ENCODE measurements at places on chromosomes 1 and 21.

DNA sequence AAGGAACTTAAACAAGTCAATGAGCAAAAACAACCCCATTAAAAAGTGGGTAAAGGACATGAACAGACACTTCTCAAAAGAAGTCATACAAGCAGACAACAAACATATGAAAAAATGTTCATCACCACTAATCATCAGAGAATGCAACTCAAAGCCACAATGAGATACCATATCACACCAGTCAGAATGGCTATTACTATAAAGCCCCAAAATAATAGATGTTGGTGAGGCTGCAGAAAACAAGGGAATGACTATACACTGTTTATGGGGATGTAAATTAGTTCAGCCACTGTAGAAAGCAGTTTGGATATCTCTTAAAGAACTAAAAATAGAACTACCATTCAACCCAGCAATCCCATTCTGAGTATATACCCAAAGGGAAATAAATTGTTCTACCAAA lies 51.2 kb downstream of the MRPL39 start:
- no peak for DNase-seq

DNA sequence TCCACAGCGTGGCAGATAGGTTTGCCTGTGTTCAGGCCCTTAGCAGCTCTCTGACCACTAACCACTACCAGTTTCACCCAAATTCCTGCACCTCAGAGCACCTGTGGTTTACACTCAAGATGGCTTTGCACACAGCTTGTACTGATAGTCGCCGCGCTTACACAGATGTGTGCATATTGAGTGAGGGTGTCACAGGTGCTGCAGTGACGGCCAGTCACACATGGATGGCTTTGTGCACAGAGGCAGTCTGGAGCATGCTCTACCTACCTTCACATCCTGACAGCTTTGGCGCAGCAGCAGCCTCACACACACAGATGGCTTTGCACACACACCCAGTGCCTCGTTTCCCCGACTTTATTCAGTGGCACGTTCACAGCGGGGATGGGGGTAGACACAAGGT lies 7.5 kb downstream of the DMAP1 start:
- DNase-seq, result no peak

GRCh38 chr1:194062962-194063361 lies 876.5 kb upstream of the B3GALT2 start:
- no peak for DNase-seq

GRCh38 chr1:18880585-18880984 lies 21.1 kb upstream of the TAS1R2 start:
- no peak for DNase-seq

DNA sequence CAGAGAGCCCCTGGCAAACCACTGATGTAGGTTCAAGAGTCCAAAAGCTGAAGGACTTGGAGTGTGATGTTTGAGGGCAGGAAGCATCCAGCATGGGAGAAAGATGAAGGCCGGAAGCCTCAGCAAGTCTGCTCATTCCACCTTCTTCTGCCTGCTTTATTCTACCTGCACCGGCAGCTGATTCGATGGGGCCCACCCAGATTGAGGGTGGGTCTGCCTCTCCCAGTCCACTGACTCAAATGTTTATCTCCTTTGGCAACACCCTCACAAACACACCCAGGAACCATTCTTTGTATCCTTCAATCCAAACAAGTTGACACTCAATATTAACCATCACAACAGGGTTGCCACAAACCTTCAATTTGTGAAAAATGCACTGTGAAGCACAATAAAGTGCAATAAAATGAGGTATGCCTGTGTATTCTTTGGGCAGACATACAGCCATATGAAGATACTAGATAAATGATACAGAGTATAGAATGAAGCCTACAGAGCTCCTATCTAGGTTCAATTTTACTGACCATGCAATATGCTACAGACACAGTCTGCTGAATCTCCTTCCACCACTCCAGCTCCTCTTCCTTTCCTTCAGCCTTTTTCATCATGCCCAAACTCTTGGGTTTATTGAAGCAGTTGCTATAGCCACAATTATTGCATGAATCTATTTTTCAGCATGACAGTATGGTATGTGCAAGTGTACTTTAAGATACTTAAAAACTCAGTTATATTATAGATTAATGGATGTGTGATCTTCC lies 24.0 kb upstream of the CDC42BPA start:
- DNase-seq, result no peak

- DNase-seq, result no peak
Measured at GRCh38 chr1:31701091-31701736, 2.6 kb downstream of the COL16A1 start.

- DNase-seq, result peak; percentile 28
Measured at GRCh38 chr1:75615613-75616435, 4.9 kb upstream of the SLC44A5 start.

DNA sequence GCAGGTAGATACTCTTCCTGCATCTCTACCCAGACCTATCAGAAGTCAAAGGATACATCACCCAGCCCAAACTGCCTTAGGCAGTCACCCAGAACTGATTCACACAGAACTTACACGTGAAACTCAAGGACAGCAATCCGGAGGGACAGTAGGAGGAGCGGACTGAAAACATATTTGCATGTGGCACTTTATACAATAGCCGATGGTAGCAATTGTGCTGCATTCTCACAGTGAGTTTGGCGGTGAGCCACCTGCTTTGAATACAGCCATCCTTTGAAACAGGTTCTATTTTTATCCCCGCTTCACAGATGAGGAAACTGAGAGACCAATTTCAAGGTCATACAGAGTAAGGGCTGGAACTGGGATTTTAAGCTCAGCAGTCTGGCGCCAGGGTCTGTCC lies 69.5 kb downstream of the EDEM3 start:
- DNase-seq, result no peak

- no peak for DNase-seq
Measured at GRCh38 chr1:229344139-229344538, 1.3 kb upstream of the CCSAP start.

GRCh38 chr1:184684285-184685074 lies 70.2 kb downstream of the EDEM3 start:
- DNase-seq, result no peak

GRCh38 chr1:154864189-154864975 lies 5.7 kb downstream of the KCNN3 start:
- DNase-seq, result no peak

GRCh38 chr1:162235241-162235800 lies 141.3 kb downstream of the SPATA46 start:
- no peak for DNase-seq

GRCh38 chr21:24450119-24450518 lies 1157.2 kb downstream of the MRPL39 start:
- DNase-seq, result no peak

GRCh38 chr1:43978551-43979260 lies at the start of gene B4GALT2:
Gene B4GALT2, plus strand, starts transcription at chr1:43979210. Its CDS starts 1,951 bp downstream, at chr1:43981161.
- DNase-seq, result peak; percentile 87

- DNase-seq, result no peak
Measured at GRCh38 chr1:226838456-226838855, 32.0 kb upstream of the PSEN2 start.

DNA sequence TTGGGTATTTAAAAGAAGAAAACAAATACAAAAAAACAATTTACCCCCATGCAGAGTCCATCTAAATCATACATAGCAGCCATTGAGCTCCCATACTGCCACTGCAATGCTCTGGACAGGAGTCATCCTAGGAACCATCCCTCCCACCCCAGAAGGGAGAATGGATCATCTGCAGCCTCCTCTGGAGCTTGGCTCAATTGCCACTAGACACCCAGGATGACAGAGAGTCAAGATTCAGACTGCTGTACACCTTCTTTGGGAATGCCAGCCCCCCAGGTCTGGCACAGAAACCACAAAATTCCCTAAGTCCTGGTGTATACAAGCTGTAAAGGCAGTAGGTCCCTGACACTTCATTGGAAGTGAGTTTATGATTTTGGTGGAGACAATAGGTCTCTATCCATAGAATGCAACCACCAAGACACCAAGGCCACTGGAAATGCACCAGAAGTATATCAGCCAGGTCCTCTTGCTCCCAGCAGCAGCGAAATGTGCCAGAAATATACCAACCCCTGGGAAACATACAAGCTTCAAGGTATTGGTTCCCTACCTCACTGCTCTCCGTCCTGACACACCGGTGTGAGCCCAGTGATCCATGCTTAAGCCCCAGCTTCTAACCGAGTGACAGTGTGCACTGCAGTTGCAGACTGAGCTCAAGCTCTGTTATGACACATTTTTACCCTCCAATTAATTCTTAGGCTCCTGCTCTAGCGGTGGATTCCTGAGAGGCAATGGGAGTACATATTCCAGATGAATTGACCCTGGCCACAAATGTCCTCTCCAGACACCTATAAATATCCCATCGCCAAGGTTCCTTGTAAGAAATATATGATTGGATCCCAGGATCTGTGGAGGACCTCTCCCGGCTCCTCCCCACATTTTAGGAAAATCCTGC lies 4.4 kb downstream of the TAL1 start:
- no peak for DNase-seq

DNA sequence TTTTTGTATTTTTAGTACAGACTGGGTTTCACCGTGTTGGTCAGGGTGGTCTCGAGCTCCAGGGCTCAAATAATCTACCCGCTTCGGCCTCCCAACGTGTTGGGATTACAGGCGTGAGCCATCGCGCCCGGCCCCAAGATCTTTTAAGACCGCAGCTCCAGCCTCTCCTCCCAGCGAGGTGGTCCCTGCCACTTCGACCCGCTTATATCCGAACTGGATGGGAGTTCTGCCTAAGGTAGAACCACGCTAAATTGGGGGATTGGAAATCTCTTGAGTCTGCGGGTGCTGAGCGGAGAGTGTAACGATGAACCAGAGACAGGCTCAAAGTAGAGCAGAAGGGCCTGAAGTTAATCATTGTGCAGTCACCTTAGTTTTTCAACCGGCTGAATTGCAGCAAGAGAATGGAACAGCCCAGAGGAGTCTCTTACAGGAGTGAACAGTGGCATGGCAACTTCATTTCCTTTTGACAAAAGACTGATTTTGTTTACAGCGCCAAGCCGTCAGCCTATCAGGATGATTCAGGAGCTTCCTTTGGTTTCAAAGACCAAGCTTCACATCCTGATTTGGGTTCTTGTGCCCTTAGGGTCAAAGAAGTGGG lies 726 bp upstream of the CYB5R1 start:
- peak; percentile 23 for DNase-seq

- DNase-seq, result no peak
Measured at GRCh38 chr1:28822799-28823198, 10.8 kb downstream of the OPRD1 start.

- no peak for DNase-seq
Measured at GRCh38 chr1:33305016-33305415, 15.9 kb downstream of the A3GALT2 start.

DNA sequence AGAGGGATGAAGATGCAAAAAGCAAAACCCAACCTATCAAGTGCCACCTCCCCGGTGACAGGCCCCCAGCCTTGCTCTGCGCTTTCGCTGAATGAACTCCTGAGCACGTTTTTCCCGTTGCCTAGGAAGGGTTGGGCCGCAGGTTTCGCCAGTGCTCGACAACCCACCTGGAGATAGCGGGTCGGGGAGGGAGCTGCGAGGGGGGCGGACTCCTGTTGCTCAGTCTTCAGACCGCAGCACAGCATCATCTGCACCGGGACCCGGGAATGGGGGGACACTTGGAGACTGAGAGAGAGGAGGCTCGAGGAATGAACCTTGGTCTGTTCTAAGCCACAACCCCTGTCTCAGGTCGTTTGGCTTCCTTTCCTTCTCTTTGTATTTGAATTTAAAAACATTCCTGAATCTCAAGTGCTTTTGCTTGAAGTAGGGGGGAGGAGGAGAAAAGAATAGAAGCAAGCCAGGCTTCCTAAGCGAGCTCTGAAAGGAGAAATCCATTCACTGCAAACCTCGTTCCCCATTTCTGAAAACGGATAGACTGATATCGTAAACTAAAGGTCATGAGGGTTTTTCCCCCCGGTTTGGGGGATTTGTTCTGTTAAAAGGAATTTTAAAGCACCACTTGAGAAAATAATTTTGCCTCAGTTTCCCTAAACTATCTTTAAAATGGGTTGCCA lies 1.2 kb downstream of the AK5 start:
- no peak for DNase-seq

GRCh38 chr1:116335850-116336624 lies 37.0 kb upstream of the ATP1A1 start:
- no peak for DNase-seq

DNA sequence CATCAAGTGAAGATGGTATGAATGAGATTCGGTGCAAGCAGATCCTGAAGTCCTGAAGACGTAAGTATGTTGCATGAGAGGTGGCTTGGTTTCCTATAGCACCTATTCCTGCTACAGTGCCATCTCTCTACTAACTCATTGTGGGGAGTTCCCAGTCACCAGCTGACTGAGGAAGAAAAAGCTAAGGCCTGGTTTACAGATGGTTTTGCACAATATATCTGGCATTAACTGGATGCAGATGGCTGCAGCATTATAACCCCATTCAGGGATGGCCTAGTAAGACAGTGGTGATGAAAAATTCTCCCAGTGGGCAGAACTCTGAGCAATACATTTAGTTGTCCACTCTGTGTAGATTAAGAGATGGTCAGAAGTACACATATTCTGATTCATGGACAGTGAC lies 36.7 kb downstream of the RTCA start:
- DNase-seq, result no peak

GRCh38 chr1:59657873-59658465 lies 156.8 kb upstream of the HOOK1 start:
- no peak for DNase-seq

DNA sequence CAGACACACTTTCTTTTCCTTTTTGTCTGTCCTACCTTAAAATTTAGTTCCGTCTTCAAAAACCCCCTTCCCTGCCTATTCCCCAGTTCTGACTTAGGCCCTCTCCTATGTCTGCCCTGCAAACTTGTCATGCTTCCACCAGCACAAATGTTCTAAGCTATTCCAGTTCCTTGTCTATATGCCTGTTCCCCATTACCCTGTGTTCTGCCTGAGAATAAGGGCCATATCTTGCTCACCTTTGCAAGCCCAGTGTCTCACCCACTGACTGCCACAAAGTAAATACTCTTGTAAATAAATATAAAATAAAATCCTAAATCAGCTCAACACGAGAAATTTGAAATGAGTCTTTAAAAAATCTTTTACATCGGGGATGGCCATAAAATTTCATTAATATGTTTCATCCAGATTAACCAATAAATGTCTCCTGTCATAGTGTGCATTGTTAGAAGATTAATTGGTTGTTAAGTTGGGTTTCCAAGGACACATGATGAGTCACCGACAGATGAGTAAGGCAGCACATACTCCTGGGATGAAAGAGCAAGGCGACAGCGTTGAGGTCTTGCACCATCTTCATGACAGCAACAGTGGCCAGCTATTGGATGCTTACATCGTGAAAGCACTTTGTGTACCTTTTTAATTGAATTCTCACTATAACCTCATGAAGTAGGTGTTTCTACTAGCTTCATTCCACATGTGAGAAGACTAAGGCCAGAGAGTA lies 92.6 kb upstream of the NGF start:
- no peak for DNase-seq

- DNase-seq, result no peak
Measured at GRCh38 chr1:16186655-16187235, 25.7 kb downstream of the ARHGEF19 start.

GRCh38 chr21:23531444-23531843 lies 2075.8 kb downstream of the MRPL39 start:
- no peak for DNase-seq

GRCh38 chr1:209758400-209758799 lies 2.5 kb downstream of the TRAF3IP3 start:
- DNase-seq, result no peak

DNA sequence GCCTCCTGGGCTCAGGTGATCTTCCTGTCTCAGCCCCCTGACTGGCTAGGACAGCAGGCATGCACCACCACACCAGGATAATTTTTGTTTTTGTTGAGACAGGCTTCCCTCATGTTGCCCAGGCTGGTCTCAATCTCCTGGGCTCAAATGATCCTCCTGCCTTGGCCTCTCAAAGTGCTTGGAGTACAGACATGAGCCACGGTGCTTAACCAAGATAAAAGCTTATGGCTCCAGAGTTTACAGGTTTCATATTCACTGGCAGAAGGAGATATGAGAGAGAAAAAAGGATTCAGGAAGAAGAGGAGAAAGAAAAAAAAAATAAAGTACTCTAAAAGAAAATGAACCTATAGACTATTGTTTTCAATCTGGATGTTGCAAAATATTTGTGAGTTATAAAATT lies 748.8 kb upstream of the NCAM2 start:
- no peak for DNase-seq
